Left cardiac atrium (tissue), 4 donors: ENCODE measurements at places on chromosomes 4 and X.
A peak's percentile ranks its signal among the peaks of the same experiment; 100 is the strongest.

DNA sequence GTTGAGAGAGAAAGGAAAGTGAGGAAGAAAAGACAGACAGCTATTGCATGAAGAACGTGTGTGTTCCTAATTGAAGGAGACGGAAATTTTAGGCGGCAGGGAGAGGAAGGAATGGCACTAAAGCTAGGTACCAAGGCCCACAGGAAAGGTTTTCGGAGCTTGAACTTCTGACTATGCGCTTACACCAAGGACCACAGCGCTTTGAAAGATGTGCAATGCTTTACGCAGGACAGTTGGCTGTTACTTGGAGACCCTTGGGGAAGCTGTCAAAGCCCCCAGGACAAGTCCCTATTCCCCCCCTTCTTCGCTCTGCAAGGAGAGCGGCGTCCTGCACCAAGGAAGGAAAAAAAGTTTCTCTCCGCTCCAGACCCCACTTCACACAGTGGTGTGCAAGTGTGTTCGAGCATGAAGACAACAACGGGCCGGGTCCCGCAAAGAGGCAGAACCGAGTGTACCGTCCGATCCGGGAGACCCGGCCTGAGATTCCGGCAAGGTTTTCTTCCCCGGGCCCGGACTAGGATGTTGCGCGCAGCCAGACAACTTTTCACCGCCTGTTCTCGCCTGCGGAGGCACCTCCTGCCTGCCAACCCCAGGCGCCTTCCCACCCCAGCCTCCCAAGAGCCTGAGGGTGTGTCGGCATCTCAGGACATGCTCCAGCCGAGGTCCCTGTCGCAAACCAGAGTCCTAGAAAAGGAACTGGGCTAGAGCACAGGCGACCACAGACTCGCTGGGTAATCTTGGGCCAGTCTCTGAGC lies 896 bp downstream of the KDR start:
- peak; percentile 56 for DNase-seq

- no peak for DNase-seq
Observed at GRCh38 chrX:100584611-100585010, at the start of gene TNMD. Gene TNMD, plus strand, starts transcription at chrX:100584936. Its CDS starts 83 bp downstream, at chrX:100585019.

GRCh38 chr4:77176640-77177039 lies 19.6 kb downstream of the CCNG2 start:
- no peak for DNase-seq

DNA sequence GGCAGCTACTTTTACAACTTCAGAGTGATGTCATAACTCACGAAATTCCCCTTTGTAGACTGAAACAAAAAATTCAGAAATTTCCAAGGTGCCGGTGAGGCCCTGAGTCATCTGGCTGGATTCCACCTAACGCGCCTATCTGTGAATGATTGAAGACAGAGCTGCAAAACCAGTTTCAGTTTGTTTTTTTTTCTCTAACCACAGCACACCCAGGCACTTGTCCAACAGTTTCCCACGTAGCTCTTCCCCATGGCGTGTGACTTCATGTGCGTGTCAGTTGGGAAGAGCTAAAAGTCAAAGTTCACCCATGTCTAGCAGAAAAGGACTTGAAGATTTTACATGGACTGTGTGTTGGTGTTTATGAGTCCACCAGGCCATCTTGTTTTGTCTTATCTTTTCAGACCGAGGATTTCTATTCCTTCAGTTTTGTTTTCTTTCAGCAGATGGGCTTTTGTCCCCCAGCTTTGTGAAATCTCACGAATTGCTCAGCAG lies 16.4 kb downstream of the TCEANC start:
- DNase-seq = peak; percentile 64

DNA sequence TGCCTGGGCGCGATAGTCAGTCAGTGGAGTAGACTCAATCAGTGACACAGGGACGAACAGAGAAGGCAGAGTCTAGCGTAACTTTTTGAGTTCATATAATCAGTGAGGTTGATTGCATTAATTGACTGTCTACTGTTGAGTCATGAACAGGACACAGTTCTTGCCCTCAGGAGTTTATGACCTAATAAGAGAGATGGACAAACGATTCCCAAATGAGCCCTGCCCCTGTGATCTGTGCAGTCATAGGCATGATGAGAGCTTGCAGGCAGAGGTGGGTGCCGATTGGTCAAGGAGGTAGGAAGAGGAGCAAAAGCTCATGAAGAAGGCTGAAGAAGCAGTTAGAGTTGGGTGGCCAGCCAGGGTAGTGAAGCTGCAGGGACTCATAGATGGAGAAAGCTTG lies 57.1 kb downstream of the ADD1 start:
- DNase-seq = no peak

DNA sequence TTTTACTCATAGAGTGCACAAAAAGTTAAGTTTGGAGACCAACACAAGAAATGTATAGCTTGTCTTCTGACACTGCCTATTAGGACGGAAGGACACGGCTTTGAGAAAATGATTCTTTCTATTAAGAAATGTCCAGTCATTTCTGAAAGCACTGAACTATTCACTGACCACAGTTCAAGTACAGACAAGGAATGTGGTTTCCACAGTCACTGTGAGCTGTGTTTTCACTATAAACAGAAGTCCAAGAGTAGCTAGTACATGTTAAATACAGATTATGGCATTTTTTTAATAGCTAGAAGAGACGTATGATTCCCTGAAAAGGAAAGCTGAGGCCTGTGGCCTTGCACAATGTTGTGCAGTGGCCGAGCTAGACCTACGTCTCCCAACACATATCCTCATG lies 115.1 kb upstream of the GPM6A start:
- DNase-seq = no peak

- DNase-seq = no peak
Observed at GRCh38 chr4:88102026-88102425, 56.4 kb downstream of the ABCG2 start.

GRCh38 chr4:94131212-94131611 lies 76.5 kb upstream of the SMARCAD1 start:
- DNase-seq = no peak

DNA sequence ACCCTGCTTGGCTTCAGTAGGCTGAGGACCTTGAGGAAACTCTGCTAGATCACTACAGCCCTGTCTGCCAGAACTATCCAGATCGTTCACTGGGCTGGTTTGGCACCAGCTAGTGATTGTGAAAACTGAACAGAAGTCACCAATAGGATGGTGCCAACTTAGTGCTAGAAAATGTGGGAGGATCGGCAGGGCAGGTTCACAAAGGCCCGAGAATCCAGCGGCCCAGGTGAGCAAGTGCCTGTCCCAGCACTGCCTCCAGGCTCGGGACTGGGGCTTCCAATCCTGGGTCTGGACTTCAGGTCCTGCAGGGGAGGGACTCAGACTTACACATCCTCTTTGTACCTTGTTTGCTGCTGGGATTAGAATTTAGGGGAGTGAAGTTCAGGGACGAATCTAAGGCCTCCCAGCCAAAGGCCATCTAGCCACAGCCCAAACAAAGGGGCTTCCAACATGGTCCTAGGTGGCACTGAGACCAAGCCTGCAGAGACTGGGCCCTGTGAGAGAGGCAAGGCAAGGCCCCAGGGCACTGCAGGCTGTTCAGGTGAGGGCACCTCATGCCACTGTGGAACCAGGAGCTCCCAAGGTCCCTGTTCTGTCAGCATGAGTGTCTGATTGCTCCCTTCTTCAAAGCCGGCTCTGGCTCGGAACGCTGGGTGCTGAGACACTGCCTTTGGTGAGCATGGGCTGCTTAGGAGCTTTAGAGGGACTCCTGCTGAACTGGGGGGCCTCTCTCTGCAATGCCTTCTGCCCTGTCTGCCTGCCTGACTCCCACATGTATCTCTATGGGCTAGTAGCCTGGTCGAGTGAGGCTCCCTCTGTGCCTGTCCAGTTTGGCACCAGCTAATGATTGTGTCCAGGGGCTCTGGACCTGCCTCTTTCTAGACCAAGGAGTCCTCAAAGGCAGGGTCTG lies 20.7 kb upstream of the ZNF185 start:
- DNase-seq = no peak

DNA sequence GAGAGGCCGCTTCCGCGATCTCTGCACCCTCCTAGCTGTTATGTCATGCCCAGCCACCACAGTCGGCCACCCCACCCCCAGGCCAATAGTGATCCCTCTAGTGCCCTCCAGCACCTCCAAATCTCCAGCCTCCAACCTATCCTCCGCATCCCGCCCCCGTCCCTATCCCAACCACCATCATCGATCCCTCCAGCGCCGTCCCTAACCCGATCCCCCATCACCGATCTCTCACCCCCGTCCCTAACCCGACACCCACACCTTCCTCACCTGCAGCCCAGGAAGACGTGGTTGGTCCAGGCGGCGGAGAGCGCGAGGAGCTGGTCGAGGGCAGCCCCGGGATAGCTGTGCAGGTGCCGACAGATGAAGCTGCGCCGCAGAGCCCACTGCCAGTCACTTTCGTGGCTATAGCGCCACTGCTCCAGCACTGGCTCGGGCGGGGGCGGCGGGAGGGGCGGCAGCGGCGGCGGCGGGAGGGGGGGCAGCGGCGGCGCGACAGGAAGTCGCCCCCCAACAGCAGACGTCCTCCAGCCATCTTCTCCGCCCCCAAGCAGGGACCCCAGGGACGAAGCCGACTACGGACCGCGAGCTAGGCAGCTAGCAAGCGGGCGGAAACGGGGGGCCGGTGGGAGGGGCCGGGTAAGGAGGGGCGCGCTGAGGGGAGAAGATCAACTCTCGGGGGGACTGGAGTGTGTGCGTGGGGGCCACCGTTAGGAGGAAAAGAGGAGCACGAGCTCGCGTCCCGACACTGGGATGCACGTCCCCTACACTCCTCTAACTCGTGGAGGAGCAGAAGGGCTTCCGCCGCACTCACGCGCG lies 552 bp downstream of the NKRF start:
- peak; percentile 48 for DNase-seq

DNA sequence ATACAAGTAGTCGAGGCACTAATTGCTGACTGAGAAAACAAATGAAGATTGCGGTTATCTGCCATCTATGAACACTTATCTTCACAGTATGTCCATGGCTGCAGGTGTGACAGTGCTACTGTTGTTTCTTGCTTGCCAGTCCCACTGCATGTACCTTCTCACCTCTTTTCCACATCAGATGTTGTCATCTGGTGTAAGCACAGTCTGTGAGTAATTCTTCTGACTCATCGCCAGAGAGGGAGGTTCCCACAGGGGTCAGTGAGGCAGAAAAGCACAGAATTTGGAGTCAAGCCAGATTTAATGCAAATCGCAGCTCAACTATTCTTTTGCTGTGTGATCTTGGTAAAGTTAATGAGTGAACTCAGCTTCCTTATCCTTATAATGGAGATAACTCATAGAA lies 144.4 kb downstream of the GLRA2 start:
- DNase-seq = no peak

GRCh38 chrX:97132664-97133415 lies 249.1 kb downstream of the RPA4 start:
- no peak for DNase-seq

- no peak for DNase-seq
Observed at GRCh38 chrX:130378024-130378669, 7.3 kb downstream of the GPR119 start.

DNA sequence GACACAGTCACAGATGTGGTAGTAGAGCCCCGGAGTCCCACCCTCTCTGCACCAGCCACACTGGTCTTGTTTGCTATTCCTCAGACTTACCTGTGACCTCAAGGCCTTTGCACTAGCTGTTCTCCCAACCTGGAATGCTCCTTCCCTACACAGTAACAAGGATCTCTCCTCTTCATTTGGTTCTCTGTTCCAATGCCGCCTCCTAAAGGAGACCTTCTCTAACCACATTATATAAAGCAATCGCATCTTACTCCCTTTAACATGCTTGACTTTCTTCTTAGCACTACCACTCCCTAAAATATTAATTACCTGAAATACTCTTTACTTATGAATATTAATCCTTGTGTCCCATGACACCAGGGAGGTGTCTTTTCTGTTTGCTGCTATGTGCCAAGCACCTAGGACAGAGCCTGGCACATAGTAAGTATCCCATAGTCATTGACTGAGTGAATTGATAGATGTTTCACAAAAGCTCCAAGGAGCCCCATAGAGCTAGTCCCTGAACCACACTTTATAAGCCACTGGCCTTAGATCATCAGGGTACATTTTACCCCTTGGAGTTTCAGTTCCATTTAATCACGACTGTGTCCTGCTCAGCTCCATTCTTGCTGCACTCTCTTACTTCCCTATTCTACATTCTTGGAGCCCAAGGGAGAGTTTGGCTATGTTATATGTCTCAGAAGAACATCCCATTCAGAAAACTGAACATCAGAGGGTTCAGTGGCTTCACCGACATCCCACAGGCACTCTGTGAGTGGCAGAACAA lies 312.7 kb downstream of the RAB28 start:
- no peak for DNase-seq

DNA sequence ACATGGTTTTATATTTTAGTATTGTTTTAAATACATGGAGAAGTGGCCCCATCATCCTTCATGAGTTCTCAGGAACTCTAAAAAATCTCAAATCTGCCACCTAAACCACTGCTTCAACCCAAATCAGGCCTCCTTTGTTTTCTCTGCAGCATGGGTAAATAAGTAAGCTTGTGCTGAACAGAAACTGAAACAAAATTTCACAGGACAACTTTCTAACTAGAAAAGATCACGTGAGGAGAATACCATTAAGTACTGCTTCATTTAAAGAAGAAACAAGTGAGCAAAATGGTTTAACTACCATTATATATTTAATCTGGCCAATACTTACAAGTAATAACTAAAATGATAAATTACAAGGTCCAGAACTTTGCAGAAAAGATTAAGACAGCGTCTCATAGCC lies 2.5 kb downstream of the ARAP2 start:
- no peak for DNase-seq

GRCh38 chr4:139802931-139803330 lies 137.3 kb downstream of the MGST2 start:
- DNase-seq = no peak

DNA sequence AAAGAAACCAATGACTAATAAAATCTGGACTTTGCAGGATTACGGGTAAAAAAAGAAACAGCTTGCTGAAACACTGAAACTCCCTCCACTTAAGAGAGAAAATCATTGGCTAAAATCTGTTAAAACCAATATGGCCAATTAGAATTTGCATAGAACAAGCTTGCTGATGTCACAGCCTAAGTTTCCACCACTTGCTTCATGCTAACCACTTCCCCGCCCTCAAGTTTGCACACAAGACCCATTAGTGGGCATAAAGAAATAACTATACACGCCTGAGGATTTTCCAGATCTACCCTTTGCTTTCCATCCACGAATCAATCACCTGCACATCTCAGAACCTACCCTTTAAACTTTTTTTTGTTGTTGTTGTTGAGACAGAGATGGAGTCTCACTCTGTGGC lies 42.7 kb upstream of the PHEX start:
- DNase-seq = no peak

- DNase-seq = no peak
Observed at GRCh38 chr4:85474356-85474755, 594 bp upstream of the ARHGAP24 start.

- no peak for DNase-seq
Observed at GRCh38 chrX:102784550-102784949, 64.0 kb downstream of the GPRASP3 start.

DNA sequence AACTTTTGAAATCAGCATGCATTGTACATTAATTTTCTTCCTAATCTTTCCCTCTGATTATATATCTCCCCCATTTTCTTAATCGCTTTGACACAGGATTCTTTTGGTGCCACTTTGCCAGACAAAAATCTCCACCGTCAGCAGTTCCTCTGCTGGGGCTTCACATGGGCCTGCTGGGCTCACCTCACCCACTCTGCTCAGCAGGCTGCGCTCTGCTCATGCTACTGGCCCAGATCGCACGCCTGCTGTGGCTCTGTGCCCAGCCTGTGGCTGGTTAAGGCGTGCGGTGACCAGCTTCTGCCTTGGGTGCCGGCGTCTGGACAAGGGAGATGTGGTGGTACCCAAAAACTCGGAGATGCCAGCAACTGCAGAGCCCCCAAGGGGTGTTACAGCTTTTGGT lies 31.1 kb downstream of the UCHL1 start:
- no peak for DNase-seq

- no peak for DNase-seq
Observed at GRCh38 chr4:186554914-186555827, at the start of gene MTNR1A. Gene MTNR1A, minus strand, starts transcription at chr4:186555567. Its CDS starts 202 bp downstream, at chr4:186555365.
